ENCODE measurements at places on chromosomes 2 and 18.
A peak's percentile ranks its signal among the peaks of the same experiment; 100 is the strongest.

DNA sequence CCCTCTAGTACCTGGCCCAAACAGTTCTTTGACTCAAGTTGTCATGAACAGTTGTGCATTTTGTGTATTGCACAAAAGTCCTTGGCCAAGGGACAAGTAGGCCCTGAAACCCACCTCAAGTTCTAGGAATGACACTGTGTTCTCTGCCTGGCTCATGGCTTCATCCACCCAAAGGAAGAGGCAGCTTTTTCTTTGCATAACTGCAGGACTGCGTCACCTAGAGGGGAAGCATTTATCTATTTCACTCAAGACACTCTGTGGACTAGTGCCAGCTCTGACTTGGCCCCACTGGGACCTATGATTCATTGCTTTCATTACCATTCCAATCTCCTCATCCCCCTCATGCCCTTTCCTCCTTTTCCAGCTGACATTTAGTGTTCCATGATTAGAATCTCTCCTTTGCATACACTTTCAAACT lies 119.3 kb upstream of the SIX2 start:
- DNase-seq, result no peak

DNA sequence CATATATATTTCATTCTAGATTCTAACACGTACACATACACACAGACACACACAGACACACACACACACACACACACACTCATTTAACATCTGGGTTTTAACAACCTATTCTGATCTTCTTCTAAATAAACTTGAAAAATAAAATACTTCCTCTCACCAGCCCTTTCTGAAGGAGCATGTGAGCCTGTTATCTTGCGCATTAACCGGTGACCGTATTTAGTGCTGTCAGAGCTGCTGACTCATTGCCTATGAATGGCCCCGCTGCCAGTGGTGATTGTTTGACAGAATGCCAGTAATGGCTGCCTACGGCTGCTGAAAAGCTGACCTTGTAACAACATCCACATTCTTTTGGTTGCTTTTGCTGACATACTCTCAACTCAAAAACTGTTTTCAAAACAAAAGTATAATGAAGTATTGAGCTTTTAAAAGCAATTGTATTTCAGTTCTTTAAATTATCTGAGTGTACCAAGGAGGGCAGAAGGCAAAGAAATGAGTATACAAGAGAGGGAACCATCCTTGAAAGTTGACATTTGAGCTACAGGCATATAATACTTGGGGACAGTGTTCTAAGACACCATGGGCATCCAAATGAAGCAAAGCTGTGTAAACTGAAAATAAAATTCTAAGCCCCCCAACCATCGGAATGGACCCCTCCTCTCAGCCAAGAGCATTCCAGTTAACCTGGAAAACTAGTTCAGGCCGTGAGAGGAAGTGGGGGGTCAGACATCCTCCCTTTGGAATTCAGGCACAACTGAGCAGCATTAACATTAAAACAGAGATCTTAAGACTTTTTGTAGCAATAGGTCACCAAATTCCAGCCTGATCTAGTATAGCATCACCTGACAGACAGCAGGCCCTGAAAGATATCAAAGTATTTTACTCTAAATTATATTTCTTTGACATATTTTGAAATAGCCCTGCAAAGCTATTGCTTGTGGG lies 50.2 kb upstream of the DTNA start:
- DNase-seq, result no peak

DNA sequence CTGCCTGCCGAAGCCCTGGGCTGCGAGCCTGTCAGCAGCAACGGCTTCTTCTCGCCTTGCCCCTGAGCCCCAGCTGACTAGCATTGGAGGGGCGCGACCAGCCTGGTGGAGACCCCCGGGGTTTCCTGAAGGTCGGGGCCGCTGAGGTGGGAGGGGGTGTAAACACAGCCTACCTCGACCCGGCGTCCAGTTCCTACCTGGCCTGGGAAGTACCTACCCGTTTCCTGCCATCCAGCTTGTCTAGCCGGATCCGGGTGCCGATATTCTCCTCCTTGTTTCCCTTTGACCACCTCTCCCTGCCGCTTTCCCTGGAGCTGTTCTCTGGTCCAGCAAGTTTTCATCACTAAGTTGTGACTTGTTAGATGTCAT lies 511 bp downstream of the MOB4 start:
- peak; percentile 4 for DNase-seq

GRCh38 chr18:71238974-71239624 lies 950.3 kb downstream of the SOCS6 start:
- DNase-seq, result no peak

DNA sequence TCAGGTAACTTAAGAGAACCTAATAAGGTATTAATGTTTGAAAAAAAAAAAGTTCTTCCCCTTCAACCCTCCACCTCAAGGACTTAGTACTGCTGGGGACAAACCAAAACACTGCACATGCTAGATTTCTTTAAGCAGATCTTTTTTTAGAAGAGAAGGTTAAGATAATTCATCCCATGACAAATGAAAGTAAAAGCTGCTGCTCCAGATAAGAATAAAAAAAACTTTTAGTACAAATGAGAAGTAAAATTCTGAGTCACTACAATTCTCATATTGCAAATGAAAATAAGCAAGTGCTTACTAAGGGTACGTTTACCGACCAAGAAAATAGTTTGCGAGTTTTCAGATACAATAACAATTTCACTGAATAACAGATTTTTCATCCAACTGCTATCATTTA lies 8.9 kb downstream of the STAM2 start:
- DNase-seq, result no peak

- no peak for DNase-seq
Observed at GRCh38 chr2:217302856-217303255, 443.0 kb upstream of the TNP1 start.

All from stimulated activated CD8-positive, alpha-beta memory T cell treated with anti-CD3 and anti-CD28 coated beads, Interleukin-15, amount 100 ng/mL, for 4 hours (primary cell).